Fibroblast of gingiva (primary cell): ENCODE measurements at places on chromosomes 7 and 10.

DNA sequence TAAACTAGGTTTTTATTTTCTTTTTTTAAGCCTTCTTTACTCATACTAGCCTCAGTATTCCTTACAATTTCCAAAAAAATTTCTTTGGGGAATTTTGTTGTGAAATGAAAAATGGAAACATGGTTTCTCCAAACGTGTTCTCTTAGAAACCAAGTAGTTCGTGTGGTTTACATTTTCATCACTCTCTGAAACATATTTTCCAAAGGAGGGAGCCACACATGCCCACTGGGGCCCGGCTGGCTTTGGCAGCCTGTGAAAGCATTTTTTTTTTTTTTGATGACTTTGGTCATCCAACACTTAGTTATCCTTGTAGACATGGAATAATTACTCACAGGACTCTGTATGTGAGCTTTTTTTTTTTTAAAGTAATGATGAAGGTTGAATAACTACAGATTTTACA, 169.6 kb downstream of the C7orf25 start:
- DNase-seq, result peak; percentile 5

GRCh38 chr7:100929808-100930174, 19.5 kb upstream of the MUC3A start:
- DNase-seq, result no peak

DNA sequence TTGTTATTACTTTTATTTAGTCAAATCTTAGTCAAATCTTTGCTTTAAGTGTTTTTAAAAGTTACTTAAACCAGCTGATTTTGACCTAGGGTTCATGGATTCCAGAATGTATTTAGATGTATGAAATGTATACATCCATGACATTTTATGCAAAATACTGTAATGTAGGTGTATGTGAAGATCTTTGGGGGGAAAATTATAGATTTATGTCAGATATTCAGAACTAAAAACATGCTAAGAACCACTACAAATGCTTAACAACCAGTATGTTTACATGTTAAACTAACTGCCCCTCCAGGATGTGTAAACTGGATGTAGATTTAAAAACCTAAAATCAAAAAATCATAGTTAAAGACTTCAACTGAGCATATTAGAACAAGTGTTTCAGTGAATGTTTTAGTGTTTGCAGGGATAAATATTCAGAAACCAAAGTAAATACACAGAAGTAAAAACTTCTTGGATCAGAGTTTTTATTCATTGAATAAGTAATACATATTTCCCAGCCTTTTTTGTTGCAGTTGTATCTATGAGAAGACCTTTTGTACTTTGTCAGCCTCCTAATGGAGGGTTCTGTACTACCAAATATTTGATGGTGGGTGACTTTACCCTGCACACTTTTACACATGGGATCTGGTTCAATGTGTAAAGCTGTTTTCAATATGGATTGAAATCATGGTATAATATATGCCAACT, 3.9 kb downstream of the CPED1 start:
- DNase-seq, result no peak

- DNase-seq, result no peak
Observed at GRCh38 chr10:46543466-46544377, 12.7 kb downstream of the GPRIN2 start.

GRCh38 chr10:14092799-14093198, 237.9 kb downstream of the FRMD4A start:
- no peak for DNase-seq

- DNase-seq, result no peak
Observed at GRCh38 chr7:114007386-114007785, 88.6 kb upstream of the PPP1R3A start.

DNA sequence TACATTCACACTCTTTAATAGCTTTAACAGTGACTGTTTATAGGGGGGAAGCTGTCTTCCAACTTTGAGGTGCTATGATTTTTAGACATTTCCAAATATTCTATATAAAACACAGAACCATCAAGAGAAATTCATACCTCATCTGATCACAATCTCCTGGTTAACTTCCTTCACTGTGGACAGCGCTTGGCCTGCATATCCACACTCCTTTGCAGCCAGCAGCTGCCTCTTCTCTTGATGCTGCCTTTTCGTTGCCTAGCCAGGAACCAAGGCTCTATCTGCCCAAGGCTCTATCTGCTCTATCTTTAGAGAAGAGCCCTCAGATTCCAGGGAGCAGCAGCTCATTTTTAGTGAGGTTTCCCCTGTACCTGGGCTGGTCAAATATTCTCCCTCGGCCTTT, 252.0 kb downstream of the PTEN start:
- DNase-seq, result no peak

DNA sequence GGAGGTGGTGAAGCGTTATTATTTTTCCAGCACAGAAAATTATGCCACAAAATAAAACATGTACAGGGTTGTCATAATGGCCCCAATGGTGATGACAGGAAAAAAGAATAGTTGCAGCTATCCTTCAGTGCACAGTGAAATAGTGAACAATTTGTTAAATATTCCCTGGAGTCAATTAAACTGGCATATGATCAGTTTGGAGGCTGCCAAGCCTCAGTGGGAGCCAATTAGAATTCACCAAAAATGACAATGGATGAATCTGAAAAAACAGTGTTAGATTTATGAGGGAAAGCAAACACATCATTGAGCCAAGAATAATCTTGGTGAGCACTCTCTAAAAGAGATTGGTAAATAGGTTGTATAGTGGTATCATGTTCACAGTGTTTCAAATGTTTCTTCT, 146.3 kb downstream of the OTUD1 start:
- no peak for DNase-seq
